MCF 10A (cell line): ENCODE measurements at places on chromosomes 11 and 22. TPM values are rescaled to one million over a fixed set of nuclear protein-coding genes. Genes with fewer than 3 reads are reported as not detected.

Gene C11orf65
- total RNA-seq, result 1.4 and 1.5 TPM in 2 replicates

Gene NUP160
- total RNA-seq, result 32.0 and 33.8 TPM in 2 replicates

Gene CDCA5
- 9.5 and 17.3 TPM in 2 replicates for total RNA-seq

Gene OR51B2
- total RNA-seq, result not detected in 2 replicates

Gene CCDC73
- total RNA-seq, result 0.09 and 0.17 TPM in 2 replicates
